ENCODE measurements at places on chromosomes 16 and 17.

DNA sequence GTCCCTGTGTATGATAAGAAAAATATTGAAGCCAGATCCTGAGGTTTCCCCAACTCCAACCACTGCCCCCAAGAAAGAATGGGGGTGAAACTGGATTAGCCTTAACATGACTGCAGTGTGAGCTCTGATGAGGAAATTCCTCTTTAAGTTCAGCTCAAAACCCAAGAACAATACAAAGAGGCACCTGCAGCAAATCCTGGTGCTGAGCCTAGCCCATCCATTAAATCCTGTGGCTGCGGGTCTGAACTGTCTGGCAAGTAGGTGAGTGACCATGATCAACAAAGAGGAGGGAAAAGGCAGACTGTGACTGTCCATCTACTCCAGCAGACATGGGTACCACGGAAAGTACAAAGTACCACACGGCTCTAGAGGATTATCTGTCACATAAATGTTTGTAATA is 64.2 kb downstream of the CREBBP start:
- DNase-seq, result no peak

GRCh38 chr17:45934044-45934979 is 40.0 kb downstream of the MAPT start:
- DNase-seq, result no peak

DNA sequence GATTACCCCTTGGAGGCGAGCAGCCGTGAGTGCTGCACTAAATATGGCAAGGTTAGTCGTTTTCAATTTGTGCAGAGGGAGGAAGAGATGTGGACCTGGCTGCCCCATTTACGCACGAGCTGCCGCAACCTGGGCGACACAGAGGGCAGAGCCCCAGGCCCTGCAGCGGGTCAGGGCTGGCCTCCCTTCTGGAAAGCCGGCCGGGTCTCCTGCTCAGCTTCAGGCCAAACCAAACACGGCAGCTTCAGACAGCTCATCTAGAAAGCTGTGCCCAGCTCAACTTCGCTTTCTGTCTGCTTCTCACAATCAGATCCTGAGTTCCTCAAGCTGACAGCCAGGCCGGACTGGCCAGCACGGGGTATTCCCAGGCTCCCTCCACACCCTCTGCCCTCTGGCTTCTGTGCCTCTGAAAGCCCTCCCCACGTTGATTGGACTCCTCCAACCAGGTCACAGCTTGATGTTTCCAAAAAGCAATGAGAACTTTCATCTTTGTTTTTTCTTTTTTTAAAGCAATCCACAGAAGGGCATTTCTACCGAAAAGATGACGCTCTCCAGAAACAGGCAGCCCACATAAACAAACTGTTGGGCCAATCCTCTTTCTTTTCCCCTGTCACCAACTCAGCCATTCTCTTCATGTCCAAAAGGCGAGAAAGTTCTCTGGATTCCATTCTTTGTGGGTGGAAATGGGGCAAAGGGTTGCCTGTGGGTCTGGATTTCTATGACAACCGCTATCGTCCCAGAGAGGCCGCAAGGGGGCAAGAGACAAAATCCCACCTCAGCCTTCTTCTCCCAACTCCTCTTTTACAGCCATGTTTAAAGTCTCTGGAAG is 189.0 kb downstream of the ZFHX3 start:
- no peak for DNase-seq

DNA sequence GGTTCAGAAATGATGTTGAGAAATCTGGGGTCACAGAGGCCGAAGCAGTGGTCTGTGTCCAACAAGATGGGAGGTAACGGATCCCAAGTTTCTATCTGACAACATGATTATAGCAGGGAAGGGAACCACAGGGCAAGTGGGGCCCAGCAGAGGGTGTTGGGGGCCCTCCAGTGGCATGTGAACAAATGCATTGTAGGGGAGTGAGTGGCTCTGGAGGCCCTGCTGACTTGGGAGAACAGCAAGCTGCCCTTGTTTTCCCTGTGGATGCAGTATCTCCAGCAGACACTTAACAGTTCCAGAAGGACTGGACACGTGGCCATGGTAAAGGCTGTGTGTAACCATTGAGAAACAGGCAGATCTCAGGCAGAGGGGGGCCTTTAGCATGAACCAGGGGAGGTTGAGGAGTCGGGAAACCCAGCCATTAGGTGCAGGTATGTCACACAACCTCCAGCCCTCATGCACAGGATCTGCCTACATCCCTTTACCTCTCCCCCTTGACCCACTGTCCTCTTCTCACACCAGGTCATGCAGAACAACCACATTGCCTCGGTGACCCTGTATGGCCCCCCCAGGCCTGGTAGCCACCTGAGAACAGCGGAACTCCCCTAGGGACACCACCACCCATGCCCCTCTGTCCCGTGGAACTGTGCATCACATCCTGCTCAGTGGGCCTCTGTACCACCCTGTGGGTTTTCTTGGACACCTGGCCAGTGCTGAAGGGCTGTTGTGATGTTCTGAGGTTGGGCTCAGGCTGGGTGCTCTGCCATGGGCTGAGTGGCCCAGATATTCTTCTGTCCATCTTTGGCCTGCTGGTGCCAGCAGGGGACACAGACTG is 4.1 kb downstream of the B3GNT9 start:
- no peak for DNase-seq

DNA sequence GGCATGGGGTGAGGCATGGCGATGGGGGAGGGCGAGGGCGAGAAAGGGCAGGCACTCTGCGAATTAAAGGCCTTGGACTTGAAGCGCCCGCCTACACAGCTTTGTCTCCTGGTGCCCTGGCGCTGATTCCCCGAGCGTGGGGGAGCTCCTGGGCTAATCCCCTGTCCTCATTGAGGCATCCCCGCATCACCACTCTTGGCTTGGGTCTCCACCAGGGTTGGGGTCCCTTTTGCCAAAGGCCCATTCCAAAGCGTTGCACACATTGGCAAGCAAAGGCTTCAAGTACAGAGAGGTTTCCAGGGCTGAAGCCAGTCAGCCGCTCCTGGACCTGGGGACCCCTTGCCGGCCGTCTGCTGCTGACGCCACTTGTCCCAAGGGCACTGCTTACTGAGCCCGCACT is 8.0 kb downstream of the ZNF205 start:
- DNase-seq, result no peak

DNA sequence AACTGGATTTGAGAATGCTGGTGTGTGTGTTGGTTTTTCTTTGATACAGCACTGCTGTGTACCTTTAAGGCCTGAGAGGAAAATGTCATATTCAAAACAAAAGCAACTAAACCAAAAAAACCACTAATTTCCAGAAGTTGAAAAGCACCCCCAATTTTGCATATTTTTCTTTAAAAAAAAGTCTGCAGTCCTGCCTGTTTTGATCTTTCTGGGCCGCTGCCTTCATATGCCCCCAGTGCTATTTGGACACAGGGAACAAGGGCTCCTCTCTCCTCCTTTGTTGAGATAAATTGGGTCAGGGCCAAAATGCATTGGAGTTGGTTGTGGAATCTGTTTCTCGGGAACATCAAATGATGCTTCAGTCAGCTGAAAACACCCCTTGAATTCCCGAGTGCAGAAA is 26.9 kb downstream of the GPT2 start:
- DNase-seq, result no peak

- no peak for DNase-seq
These were observed 130.1 kb downstream of the PRKCA start for GRCh38 chr17:66432411-66432957.

DNA sequence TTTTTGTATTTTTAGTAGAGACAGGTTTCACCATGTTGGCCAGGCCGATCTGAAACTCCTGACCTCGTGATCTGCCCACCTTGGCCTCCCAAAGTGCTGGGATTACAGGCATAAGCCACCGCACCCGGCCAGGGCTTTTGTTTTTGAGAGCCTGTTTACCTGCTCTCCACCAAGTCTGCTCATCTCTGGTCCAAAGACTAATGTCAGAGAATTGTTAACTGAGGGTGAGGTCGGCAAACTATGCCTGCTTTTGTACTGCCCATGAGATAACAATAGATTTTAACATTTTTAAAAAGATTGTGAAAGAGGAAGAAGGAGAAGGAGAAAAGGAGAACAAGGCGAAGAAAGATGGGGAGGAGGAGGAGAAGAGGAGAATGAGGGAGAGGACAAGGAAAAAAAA is 26.0 kb downstream of the TMEM238L start:
- DNase-seq, result no peak

GRCh38 chr17:42548070-42548837 is 4.5 kb upstream of the HSD17B1 start:
- DNase-seq, result peak; percentile 52

- peak; percentile 1 for DNase-seq
These were observed 526 bp downstream of the ZZEF1 start for GRCh38 chr17:4142107-4142900.

DNA sequence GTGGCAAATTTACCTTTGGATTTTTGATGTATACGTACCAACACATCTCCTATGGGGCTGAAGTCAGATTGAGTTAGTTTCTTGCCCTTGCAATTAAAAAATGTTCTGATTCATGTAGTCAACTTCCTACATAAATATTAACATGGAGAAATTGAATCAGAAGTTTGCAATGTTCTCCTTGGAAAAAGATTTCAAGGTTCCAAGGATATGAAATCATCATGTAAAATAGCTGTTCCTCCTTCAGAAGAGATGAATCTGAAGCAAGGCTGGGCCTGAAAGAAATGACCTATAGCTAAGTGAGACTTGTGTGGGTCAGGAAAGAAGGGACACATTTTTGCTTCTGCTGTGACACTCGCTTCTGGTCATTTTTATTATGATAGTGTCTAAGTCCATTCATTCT is 131.7 kb downstream of the RGS9 start:
- no peak for DNase-seq

DNA sequence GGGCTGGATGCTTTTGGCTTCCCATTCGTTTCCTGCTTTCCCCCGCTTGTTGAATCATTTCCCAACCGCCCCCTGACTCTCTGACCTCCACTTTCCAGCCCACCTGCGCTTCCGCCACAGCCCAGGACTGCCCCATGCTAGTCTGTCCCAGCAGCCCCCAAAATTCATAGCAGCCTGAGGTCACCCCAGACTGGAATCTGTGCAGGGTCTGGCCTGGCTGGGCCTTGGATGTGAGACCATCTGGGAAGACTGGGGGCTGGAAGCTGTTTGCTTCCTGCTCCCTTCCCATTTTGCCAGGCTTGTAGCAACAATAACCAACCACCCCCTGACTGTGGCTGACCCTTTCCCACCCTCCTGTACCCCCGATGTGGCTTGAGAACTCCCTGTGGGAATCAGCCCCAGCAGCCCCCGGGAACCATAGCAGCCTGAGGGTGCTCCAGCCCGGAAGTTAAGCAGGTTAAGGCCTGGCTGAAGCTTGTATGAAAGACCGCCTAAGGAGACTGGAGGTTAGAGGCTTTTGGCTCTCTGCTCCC is 2290.8 kb downstream of the TP53TG3F start:
- no peak for DNase-seq

GRCh38 chr17:61794792-61795191 is 68.5 kb downstream of the BRIP1 start:
- no peak for DNase-seq

DNA sequence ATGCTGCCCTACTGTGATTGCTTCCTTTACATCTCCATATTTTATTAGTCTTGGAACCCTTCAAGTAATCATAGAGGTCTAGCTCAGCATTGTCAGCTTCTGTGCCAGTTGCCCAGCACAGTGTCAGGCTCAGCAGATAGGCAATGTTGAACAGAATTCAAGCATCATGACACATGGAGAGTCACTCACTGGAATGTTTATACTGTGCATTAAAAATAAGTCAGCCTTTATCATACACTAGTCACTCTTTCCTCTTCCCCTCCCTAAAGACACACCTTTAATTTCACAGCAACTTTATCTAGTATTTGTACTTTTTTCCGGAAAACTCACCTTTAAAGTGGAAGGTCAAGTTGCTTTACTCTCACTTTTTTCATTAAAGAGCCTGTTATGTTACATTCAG is 253.8 kb upstream of the CDH11 start:
- no peak for DNase-seq

- DNase-seq, result no peak
These were observed 20.0 kb downstream of the GLG1 start for GRCh38 chr16:74586948-74587347.

- no peak for DNase-seq
These were observed 379.8 kb downstream of the UTP18 start for GRCh38 chr17:51640108-51640622.

- no peak for DNase-seq
These were observed 43.5 kb downstream of the ARHGAP17 start for GRCh38 chr16:24971718-24972117.

DNA sequence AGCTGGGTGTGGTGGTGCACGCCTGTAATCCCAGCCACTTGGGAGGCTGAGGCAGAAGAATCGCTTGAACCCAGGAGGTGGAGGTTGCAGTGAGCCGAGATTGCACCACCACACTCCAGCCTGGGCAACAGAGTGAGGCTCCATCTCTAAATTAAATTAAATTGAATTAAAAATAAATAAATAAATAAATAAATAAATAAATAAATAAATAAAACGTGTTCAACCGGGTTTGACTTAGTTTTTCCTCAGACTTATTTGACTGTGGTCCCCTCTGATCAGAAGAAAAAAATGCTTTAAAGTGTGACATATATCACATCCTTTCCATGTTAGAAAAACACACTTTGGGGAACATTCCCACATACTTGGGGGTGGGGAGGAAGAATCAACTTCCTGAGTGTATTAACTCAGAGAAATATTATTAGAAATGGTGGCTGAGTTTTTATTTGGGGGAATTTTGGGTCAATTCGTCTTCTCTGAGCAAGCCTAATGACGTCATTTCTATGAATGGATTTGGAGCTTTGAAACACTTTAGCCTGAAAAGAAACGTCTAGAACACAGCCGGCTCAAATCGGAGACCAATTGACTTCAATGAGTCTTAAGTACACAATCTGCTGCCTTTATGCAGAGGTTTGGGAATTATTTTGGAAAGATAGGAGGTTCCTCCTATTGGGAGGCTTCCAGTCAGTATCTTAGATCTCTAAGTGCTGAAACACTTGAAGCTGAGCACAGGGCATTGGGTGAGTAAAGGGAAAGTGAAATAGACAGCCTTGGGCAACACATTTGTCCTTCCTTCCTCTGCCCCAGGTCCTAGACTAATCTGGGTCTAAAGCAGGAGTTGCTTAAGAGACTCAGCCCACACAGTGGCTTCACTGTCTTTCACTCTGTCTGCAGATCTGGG is 132.6 kb downstream of the PITPNC1 start:
- DNase-seq, result no peak

DNA sequence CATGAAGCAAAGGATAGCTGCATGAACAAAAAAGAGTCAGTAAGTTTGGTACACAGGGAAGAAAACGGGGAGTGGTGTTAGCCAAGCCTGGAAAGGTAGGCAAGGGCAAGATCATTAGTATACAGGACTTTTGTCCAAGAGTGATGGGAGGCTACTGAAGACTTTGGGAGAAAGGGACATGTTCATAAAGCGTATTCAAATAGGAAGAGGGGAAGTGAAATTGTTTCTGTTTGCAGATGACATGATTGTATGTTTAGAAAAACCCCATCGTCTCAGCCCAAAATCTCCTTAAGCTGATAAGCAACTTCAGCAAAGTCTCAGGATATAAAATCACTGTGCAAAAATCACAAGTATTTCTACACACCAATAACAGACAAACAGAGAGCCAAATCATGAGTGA is 19.4 kb downstream of the CDYL2 start:
- no peak for DNase-seq

GRCh38 chr16:6063526-6063925 is 965.9 kb upstream of the EEF2KMT start:
- no peak for DNase-seq

- no peak for DNase-seq
These were observed 19.0 kb downstream of the PPM1D start for GRCh38 chr17:60618854-60619526.

Measured in activated CD4-positive, CD25-positive, alpha-beta regulatory T cell treated with anti-CD3 and anti-CD28 coated beads, Interleukin-2, amount 50 U/mL, for 16 hours (primary cell).